Umbilical cord (tissue), 2 donors: ENCODE measurements at places on chromosomes 7 and 10.

- DNase-seq = peak; percentile 72
Observed at GRCh38 chr7:127107601-127108007, 145.1 kb downstream of the GRM8 start.

- no peak for DNase-seq
Observed at GRCh38 chr7:3461923-3462322, 160.9 kb downstream of the SDK1 start.

GRCh38 chr7:140501966-140502365 is 22.7 kb upstream of the MKRN1 start:
- DNase-seq = no peak

DNA sequence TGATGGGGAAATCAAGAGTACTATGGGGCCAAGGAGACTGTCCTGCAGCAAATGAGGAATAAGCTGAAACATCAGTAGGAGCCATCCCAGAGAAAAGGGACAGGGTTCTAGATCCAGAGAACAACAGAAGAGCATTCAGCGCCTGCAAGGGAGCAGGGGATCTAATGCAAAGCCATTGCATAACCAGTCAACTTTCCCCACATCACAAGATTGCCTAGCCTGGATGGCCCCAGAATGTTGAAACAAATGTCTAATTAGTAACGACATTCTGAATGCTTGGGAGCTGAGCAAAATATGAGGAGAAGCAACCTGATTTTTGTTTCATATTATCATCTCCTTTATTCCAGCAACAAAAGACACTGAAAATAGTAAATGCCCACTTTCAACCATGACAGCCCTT is 2.7 kb upstream of the MPP7 start:
- DNase-seq = no peak

- DNase-seq = no peak
Observed at GRCh38 chr10:101939729-101940128, 96.1 kb upstream of the KCNIP2 start.
